ENCODE measurements at places on chromosomes 3 and 15. TPM values are rescaled to one million over a fixed set of nuclear protein-coding genes. Genes with fewer than 3 reads are reported as not detected.
A peak's percentile ranks its signal among the peaks of the same experiment; 100 is the strongest.

Gene SMCO1
- not detected for total RNA-seq

Gene CGNL1
- 18.4 TPM for total RNA-seq

Gene GOLGA6L4
- total RNA-seq, result 5.3 TPM

Gene PARP16
- total RNA-seq, result 8.5 TPM

Gene STRIT1
- not detected for total RNA-seq

Gene SOX2
- 0.16 TPM for total RNA-seq

- peak overlapping the region; percentile 71 for H3K4me3 ChIP-seq
- no peaks in the 10 kb centered on the region for H3K27me3 ChIP-seq
- peaks cover 12% of the 10 kb centered on the region for H3K4me1 ChIP-seq
- no peaks in the 10 kb centered on the region for H3K36me3 ChIP-seq
- peak; percentile 63 for DNase-seq
- peak overlapping the region; percentile 95 for H3K27ac ChIP-seq
Measured at GRCh38 chr3:146160321-146160963, 542 bp downstream of the PLOD2 start.

DNA sequence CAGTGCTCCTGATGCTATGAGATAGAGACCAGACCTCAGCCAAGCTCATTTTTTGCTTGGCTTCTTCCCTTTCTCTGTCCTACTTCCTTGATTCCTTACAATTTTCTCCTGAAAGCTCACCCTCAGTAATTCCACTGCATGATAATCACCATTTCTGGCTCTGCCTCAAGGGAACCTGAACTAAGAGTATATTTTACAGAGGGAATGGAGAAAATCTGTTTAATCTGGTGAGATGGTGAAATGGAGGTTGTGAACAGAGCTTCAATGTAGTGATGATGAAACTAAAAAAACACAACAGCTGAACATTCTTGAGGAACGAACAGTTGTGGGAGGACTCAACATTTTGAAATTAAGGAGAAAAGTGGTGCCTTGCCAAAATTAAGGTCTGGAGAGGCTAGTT lies 16.3 kb downstream of the HHLA2 start:
- H3K4me3 ChIP-seq, result no peak overlapping the region
- no peaks in the 10 kb centered on the region for H3K27me3 ChIP-seq
- no peak overlapping the region for H3K27ac ChIP-seq
- H3K4me1 ChIP-seq, result no peaks in the 10 kb centered on the region
- no peak for DNase-seq

GRCh38 chr3:127658234-127658633 lies 14.5 kb upstream of the ABTB1 start:
- DNase-seq, result no peak
- H3K4me1 ChIP-seq, result no peaks in the 10 kb centered on the region

- H3K4me1 ChIP-seq, result no peaks in the 10 kb centered on the region
- no peak overlapping the region for H3K4me3 ChIP-seq
- no peak overlapping the region for H3K27ac ChIP-seq
- no peak for DNase-seq
- H3K27me3 ChIP-seq, result no peaks in the 10 kb centered on the region
- no peaks in the 10 kb centered on the region for H3K36me3 ChIP-seq
Measured at GRCh38 chr15:89657686-89658200, 2.5 kb upstream of the KIF7 start.

GRCh38 chr3:133074977-133075376 lies 36.8 kb downstream of the TMEM108 start:
- H3K27me3 ChIP-seq, result no peaks in the 10 kb centered on the region
- H3K27ac ChIP-seq, result no peak overlapping the region
- H3K4me1 ChIP-seq, result no peaks in the 10 kb centered on the region
- H3K4me3 ChIP-seq, result no peak overlapping the region
- DNase-seq, result no peak

DNA sequence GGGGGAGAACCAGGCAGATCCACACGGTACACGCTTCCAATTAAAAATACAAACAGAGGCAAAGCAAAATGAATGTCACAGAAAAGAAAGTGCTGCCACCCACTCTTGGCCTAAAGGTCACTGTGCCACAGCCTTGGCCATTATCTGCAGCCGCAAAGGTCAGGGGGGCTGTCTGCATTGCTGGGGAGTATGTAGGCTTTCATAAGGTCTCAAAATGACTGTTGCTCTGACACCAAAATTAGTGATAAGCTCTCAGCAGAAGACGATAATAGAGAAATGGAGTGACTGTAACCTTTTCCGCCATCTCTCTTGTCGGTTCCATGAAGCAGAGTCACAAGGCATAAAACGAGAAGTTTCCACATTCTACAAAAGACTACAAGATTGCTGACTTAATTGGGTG lies 374.2 kb upstream of the ICE2 start:
- H3K27me3 ChIP-seq, result no peaks in the 10 kb centered on the region
- no peaks in the 10 kb centered on the region for H3K36me3 ChIP-seq
- H3K4me3 ChIP-seq, result no peak overlapping the region
- no peak overlapping the region for H3K27ac ChIP-seq

DNA sequence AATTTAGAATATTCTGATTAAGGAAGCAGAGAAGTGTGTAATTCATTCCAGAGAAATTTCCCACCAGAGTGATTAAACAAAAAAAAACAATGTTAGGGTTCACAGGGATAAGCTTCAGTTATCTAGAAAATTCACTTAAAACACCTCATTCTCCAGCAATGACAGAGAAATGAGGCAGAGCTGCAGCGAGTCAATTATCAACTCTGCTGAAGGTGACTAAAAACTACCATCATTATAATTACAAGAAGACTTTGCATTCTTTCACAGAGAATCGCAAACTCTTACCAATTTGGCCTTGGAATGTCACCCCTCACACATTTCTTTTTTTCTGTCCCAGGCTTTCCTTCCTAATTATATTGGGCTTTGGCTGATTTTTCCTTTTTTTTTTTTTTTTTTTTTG lies 117.1 kb downstream of the RAB11A start:
- H3K27ac ChIP-seq, result no peak overlapping the region
- H3K4me3 ChIP-seq, result no peak overlapping the region
- H3K4me1 ChIP-seq, result no peaks in the 10 kb centered on the region
- H3K36me3 ChIP-seq, result no peaks in the 10 kb centered on the region
- no peaks in the 10 kb centered on the region for H3K27me3 ChIP-seq

- no peaks in the 10 kb centered on the region for H3K27me3 ChIP-seq
- no peak overlapping the region for H3K27ac ChIP-seq
- no peaks in the 10 kb centered on the region for H3K4me1 ChIP-seq
- H3K36me3 ChIP-seq, result no peaks in the 10 kb centered on the region
- H3K4me3 ChIP-seq, result no peak overlapping the region
- no peak for DNase-seq
Measured at GRCh38 chr15:96381463-96381862, 51.0 kb downstream of the NR2F2 start.

DNA sequence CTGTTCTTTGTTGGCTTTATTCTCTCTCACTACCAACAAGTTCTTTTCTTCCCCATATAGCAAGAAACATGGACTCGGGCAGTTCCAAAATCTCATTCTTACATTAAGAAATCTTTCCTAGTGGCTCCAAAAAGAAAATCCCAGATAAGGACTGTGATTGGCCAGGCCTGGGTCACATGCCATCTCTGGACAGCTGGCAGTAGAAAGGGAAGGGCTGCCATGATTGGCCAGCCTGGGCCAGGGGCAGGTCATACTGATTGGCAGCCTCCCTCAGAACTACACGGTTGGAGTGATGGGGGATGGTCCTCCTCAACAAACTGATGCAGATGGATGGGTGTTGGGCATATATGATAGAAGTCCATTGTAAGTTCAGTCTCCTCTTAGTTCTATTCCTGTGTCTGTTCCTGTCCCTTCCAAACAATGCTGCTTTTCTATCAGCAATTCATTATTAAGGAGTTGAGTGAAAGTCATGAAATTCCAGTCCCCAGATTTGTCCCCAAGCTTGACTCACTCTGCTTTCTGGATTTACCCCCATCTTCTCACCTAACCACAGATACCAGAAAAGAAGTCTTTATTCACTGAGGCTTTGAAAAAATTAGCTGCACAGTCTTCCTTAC lies 175.5 kb downstream of the ATG7 start:
- no peak overlapping the region for H3K4me3 ChIP-seq
- H3K36me3 ChIP-seq, result no peaks in the 10 kb centered on the region
- DNase-seq, result no peak
- no peaks in the 10 kb centered on the region for H3K27me3 ChIP-seq
- no peak overlapping the region for H3K27ac ChIP-seq

Measured in breast epithelium (tissue), 4 donors.